PC-3 (cell line): ENCODE measurements at places on chromosomes 11 and 22.

- no peak overlapping the region for H3K4me3 ChIP-seq
- DNase-seq, result peak; percentile 31
Measured at GRCh38 chr22:37378642-37379058, 48.6 kb downstream of the ELFN2 start.

GRCh38 chr11:119320776-119321524 lies 4.0 kb upstream of the MCAM start:
- no peaks in the 10 kb centered on the region for H3K27me3 ChIP-seq
- peaks cover 38% of the 10 kb centered on the region for H3K4me1 ChIP-seq
- no peaks in the 10 kb centered on the region for H3K36me3 ChIP-seq
- peak; percentile 21 for DNase-seq
- no peak overlapping the region for H3K27ac ChIP-seq

- no peak overlapping the region for H3K4me3 ChIP-seq
- H3K4me1 ChIP-seq, result 0 out of 2 replicates have a peak, but pooled peaks cover 3% of the 10 kb centered on the region
- H3K27ac ChIP-seq, result no peak overlapping the region
Measured at GRCh38 chr11:46116007-46116711, 5.1 kb downstream of the PHF21A start.

DNA sequence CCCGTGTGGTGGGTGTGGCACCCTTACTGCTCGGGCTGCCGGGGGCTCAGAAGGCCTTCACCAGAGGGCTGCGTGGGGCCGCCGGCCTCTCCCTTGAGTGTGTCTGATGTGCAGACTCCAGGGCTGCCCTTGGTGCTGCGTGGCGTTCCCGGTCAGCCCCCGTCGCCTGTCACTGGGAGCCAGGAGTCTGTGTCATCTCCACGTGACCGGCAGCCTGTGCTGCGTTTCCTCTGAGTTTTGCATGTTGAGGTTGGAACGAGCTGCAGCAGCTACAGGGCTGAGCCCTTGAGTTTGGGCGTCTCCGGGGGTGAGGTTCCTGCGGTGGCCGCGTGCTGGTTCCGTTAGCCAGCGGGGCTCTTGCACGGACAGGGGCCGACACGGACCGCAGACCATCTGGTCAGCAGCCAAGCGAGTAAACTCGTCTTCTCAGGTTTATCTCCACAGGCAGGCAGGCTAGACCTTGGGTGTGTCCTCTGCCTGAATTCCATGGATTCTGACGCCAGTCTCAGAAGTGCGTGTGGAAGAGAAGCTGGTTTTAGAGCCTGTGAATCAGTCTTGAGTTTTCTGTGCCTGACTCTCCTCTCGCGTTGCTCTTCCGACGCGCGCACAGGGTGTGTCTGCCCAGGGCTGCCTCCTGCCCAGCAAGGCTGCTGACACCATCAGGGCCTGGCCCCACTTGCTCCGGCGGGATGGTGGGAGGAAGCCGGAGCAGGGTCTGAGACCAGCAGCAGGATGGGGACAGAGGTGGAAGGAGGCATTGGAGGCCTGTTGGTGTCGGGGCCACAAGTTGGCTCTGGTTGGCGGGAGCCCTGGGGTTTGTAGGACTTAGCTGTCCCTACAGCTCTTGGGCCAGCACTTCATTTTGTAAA lies 10.5 kb downstream of the PTDSS2 start:
- DNase-seq, result no peak
- H3K27ac ChIP-seq, result no peak overlapping the region
- no peaks in the 10 kb centered on the region for H3K27me3 ChIP-seq
- no peaks in the 10 kb centered on the region for H3K4me1 ChIP-seq

DNA sequence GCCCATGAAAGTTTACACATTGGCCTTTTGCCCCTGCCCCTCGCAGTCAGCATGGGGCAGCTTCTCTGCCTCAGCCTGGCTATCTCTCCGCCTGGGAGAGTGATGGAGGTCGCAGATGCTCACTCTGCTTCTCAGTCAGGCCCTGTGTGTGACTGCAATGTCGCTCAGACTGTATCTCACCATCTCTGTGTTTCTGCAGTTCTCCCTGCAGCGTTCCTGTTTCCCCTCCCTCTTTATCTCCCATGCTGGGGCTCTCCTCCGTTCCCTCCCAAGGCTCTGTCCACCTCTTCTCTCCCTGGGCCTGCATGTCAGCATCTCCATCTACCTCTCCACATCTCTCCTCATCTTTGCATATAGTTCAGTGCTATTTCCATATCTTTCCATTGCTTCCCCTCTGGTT lies 38.1 kb downstream of the SLC22A12 start:
- no peaks in the 10 kb centered on the region for H3K36me3 ChIP-seq
- no peak for DNase-seq

DNA sequence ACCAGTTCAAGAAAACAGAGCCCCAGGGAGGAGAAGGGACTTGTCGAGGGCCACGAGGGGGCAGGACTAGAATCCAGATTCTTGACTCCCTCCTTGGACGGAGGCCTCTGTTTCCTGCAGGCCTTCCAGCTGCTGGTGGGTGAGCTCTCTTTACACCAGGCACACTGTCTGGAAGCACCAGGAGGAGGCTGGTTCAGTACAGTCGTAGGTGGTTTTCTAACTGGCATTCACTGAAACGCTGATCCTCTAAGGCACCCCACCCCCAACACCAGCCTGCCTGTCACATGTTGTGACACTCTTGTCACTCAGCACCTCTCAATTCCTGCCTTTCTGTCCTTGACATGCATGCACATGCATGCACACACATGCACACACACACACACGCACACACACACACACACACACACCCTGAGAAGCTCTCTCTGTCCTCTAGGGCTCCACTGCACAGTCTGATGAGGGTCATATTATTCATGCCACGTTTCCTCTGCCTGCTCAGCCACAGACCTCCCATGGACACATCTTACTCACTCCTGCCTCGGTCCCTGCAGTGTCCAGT lies 751 bp downstream of the MS4A10 start:
- DNase-seq, result no peak
- H3K27me3 ChIP-seq, result no peaks in the 10 kb centered on the region
- no peak overlapping the region for H3K4me3 ChIP-seq
- H3K36me3 ChIP-seq, result no peaks in the 10 kb centered on the region
- H3K27ac ChIP-seq, result no peak overlapping the region

DNA sequence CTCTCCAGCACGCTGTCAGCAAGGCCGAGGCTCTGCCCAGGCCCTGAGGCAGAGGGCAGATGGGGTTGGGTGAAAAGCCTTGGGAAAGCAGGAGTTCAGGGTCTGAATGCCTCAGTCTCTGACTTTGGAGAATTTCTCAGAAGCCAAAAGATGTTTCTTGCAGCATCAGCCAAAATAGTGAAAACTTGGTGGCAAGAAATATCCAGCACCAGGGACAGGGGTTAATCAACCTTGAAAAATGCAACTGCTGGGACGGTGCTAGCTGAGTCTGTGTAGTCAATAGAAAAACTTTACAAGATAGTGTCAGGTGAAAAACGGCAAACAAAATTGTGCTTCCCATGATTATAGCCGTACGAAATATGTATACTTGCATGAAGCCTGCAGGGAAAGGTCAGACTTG lies 1.4 kb upstream of the ABCC8 start:
- H3K4me1 ChIP-seq, result no peaks in the 10 kb centered on the region
- no peak for DNase-seq
- H3K27me3 ChIP-seq, result peaks cover 41% of the 10 kb centered on the region
- H3K36me3 ChIP-seq, result no peaks in the 10 kb centered on the region
- no peak overlapping the region for H3K27ac ChIP-seq
- H3K4me3 ChIP-seq, result no peak overlapping the region

- DNase-seq, result peak; percentile 12
- H3K27me3 ChIP-seq, result no peaks in the 10 kb centered on the region
- H3K4me3 ChIP-seq, result peak overlapping the region; percentile 61
- H3K27ac ChIP-seq, result no peak overlapping the region
- no peaks in the 10 kb centered on the region for H3K36me3 ChIP-seq
Measured at GRCh38 chr22:20015971-20016733, 471 bp downstream of the ARVCF start.

DNA sequence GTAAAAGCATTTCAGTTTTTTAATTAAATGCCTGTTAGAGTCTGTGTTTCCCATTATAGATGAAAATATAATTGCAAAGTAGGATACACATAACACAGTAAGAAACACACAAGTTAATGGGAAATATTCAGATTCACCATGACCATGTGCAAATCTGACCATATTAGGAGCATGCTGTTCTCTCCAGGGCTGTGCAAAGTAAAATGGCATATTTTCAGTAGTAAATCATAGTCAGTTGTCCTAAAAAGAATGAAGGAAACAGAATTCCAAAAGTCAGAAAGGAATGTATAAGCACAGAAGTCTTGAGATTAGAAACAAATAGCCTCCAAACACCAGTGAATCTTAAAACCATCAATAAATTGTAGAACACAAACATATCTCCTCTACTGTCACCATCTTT lies 44.4 kb downstream of the CNTN5 start:
- DNase-seq, result no peak
- H3K27ac ChIP-seq, result no peak overlapping the region
- no peaks in the 10 kb centered on the region for H3K4me1 ChIP-seq
- H3K4me3 ChIP-seq, result no peak overlapping the region
- no peaks in the 10 kb centered on the region for H3K36me3 ChIP-seq

GRCh38 chr11:96145163-96145585 lies 197.8 kb downstream of the MAML2 start:
- peaks cover 48% of the 10 kb centered on the region for H3K4me1 ChIP-seq
- peak; percentile 88 for DNase-seq
- no peak overlapping the region for H3K4me3 ChIP-seq

GRCh38 chr11:33207408-33207985 lies 46.2 kb upstream of the CSTF3 start:
- H3K27ac ChIP-seq, result no peak overlapping the region
- no peak for DNase-seq
- no peaks in the 10 kb centered on the region for H3K4me1 ChIP-seq
- no peak overlapping the region for H3K4me3 ChIP-seq
- H3K36me3 ChIP-seq, result no peaks in the 10 kb centered on the region
- no peaks in the 10 kb centered on the region for H3K27me3 ChIP-seq

DNA sequence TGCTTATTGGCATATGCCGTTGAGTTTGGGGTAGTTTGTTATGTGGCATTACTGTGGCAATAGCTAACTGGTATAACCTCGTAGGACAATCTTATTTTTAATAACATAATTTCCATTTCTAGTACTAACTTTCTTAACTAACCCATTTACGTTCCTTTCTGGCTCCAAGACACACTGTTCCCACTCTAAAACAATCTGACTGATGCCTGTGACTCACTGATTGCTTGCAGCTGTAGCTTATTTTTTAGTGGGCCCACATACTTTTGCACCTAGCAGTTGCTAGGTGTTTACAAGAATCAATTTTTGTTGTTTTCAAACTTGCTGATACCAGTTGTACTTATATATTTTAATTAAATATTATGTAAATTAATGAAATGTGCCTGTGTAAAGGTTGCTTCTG lies 52.2 kb downstream of the FAT3 start:
- H3K4me3 ChIP-seq, result no peak overlapping the region
- peak; percentile 20 for DNase-seq
- no peak overlapping the region for H3K27ac ChIP-seq
